ENCODE measurements at places on chromosomes 11 and 22.

DNA sequence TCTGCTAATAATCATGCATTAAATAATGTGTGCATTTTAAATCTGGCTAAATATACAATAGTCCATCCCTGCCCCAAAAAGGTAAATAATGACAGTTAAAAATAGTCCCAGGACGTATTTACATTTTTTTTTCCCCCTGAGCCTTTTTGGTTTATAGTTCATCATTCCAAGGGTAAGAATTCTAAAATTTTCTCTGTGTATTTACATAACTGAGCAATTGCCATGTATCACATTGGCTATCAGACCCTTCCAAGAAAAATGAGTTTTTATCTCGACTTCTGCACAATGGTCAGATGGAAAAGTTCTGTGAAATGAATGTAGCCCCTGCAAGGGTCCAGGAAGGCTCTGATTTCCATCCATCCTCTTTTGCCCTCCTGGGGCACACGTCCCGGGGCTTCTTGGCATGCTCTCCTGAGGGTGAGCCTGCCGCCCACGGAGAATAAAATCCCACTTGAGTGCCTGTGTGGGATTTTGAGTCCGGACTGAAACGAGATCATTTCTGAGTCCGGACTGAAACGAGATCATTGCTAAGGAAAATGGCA, 94.1 kb upstream of the ANO1 start:
- DNase-seq = no peak

GRCh38 chr11:3222003-3222855, 3.6 kb upstream of the MRGPRG start:
- no peak for DNase-seq

GRCh38 chr11:106468086-106468485, 390.6 kb downstream of the AASDHPPT start:
- DNase-seq = no peak

- no peak for DNase-seq
Measured at GRCh38 chr11:68930991-68931855, 27.5 kb downstream of the IGHMBP2 start.

GRCh38 chr11:112392904-112393303, 132.2 kb upstream of the PLET1 start:
- no peak for DNase-seq

DNA sequence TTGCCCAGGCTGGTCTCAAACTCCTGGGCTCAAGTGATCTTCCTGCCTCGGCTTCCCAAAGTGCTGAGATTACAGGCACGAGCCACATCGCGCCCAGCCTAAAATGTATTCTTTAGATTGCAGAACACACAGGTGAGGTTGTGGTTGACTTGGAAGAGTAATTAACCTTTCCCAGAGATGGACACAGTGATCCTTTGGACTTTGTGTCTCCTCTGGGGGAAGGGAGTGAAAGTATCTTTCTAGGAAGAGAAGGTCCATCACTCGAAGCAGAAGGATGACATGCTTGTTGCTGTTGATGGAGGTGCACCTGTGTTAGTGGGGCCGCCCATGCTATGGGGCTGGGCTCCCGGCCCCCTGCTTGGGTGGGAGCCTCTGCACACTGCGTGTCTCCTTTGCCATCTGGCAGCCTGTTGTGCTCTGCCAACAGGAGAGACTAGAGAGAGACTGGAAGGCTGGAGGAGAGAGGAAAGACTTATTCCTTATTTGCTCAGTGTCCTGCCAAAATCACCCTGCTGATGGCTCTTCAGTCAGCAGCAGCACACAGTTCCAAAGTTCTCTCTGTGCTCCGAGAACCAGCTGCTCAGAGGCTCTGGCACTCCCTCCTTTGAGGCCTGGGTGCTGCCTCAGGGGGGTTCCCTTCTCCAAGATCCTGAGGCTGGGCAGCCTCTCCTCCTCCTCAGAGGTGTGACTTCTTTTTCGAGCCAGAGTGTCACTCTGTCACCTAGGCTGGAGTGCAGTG, 33.1 kb upstream of the CYB5R3 start:
- no peak for DNase-seq

GRCh38 chr11:132093536-132094259, 723.3 kb downstream of the NTM start:
- no peak for DNase-seq

DNA sequence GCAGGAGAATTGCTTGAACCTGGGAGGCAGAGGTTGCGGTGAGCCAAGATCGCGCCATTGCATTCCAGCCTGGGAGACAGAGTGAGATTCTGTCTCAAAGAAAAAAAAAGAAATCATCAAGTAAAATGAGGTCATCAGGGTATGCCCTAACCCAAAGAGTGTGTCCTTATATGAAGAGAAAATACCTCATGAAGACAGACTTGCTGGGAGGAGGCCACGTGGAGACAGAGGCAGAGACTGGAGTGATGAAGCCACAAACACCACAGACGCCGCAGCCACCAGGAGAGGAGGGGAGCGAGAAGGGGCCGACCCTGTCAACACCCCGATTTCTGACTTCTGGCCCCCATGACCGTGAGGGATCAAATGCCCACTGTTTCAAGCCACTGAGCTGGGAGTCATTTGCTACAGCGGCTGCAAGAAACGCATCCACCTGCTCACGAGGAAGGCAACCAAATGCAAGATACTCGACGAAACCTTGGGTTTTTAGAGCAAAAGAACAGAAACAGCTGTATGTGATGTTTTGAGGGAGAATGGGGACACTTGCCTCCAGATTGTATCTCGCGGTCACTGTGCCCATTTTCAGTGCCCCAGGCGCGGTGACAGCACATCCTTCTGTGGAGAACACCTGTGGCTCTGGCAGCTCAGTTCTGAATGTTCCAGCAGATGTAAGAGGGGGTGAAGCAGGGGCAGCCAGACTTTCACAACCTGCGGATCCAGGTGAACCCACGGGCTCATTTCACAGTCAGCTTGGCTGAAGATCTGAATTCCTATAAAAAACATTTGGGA, 1317.2 kb downstream of the TBC1D22A start:
- no peak for DNase-seq

- DNase-seq = no peak
Measured at GRCh38 chr11:95456714-95457491, 225.9 kb upstream of the SESN3 start.

DNA sequence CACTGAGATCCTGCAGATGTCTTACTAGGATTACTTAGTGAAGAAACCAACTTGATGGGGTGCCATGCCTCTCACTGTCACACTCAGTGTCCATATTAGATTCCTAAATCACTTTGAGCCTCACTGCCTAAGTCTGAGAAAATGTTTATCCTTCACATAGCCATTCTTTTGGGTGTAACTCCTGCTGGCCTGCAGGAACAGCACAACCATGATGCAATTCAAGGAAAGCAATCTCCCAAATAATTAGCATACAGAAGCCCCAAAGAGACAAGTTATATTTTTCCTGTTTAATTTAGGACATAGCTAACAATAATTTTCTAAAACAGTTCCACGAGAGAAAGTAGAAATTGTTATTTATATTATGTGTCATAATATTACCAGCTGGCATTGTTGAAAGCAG, 655.5 kb downstream of the KCNA4 start:
- DNase-seq = no peak

- no peak for DNase-seq
Measured at GRCh38 chr11:40328890-40329614, 1130.4 kb downstream of the LRRC4C start.
